ENCODE measurements at places on chromosomes 12 and 14.

- no peak for DNase-seq
Observed at GRCh38 chr12:88577537-88577936, 2.7 kb downstream of the KITLG start.

- no peak for DNase-seq
Observed at GRCh38 chr12:10372559-10372958, 17.3 kb downstream of the KLRK1 start.

DNA sequence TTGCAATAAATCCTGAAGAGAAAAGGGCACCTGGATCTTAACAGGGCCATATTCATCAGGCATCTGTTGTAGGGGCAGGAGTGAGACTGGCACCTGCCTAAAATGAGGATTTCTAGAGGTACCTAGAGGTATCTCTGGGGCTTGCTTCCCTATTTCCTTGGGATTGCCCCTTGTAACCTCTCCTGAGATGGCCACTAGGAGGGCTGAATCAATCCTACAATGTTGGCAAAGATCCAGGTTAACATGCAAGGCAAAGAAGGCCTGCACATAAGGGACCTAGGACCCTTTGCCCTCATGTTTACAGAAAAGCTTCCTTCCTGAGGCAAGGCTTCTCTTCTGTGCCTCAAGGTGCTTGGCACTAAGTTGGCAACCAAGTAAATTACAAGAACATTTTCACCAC, 25.8 kb upstream of the CLEC4E start:
- no peak for DNase-seq

- no peak for DNase-seq
Observed at GRCh38 chr12:11731455-11731854, 82.0 kb downstream of the ETV6 start.

GRCh38 chr14:38991299-38991698, 111.7 kb downstream of the SEC23A start:
- no peak for DNase-seq

GRCh38 chr14:76923431-76924370, 97.5 kb downstream of the LRRC74A start:
- no peak for DNase-seq

DNA sequence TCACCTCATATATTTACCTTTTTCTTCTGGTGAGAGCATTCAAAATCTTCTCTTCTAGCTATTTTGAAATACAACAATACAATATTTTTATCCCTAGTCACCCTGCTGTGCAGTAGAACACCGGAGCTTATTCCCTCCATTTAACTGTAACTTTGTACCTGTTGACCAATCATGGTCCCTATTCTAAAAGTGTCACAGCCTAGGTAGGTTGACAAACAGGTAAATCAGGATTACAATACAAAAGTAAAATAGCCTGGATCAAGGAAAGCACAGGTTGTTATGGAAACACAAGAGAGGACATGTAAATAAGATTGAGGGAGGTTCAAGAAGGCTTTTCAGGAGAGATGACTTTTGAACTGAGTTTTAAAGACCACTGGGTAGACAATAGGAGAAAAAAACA, 670.9 kb downstream of the DIO2 start:
- no peak for DNase-seq

DNA sequence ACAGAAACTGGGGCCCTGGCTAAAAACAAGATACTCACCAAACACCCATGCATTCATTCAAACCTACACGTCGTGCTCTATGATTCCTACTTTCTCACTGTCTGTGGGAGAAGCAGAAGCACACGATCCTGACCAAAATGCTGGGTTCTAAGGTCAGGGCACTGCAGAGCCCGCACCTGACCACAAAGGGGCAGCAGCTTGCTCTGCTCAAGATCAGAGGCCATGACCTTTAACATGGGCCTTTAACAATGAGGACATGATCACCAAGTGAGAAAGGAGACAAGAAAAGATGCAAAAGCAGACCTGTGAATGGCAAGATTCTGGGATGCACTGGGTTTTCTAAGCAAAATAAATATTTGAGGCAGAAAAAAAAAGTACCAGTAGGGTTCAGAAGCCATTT, 40.1 kb upstream of the VPS33A start:
- DNase-seq = no peak

DNA sequence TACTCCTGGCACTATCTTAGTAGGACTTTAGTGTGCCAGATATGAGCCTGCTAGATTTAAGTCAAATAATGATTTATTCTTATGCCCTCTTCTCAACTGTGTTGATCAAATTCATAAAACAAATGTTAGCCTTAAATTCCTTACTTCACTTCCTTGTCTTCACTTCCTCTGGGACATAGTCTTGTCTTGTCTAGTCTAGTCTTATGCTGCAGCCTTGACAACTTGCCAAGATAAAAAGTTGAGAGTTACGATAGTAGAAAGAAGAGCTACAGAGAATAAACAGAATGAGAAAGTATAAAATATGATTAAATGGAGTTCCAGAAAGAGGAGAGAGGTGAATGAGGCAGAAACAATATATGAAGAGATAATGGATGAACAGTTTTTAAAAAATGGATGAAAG, 378.1 kb downstream of the DAD1 start:
- DNase-seq = no peak

DNA sequence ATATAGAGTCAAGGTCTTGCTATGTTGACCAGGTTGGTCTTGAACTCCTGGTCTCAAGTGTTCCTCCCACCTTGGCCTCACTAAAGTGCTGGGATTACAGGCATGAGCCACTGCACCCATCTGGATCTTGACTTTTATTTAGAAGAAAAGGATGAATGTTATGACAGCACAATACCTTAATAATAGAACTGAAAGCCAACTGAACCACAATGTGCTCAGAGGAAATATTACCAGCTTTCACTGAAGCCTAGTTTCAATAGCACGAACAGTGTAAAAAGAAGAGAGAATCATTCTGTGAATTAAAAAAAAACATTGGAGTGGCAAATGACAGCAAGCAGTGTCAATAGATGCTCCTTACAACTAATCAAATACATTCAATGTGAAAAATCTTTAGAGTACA, 239.2 kb upstream of the RMST start:
- no peak for DNase-seq

DNA sequence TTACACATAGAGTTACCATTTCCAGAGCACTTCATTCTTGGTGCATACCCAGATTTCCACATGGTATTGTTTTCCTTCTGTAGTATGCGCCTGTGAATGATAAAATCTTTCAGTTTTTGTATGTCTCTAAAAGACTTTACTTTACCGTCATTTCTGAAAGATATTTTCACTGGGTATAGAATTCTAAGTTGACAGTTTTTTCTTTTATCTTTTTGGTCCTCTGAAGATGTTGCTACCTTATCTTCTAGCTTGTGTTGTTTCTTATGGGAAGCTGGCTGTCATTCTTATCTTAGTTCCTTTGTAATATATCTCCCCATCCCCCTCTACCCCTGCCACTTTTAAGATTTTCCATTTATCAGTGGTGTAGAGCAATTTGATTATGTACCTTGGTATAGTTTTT, 36.7 kb downstream of the PRMT8 start:
- DNase-seq = no peak

- DNase-seq = no peak
Observed at GRCh38 chr14:63378444-63378843, 59.7 kb upstream of the GPHB5 start.

GRCh38 chr12:45613296-45613695, 116.2 kb upstream of the ARID2 start:
- no peak for DNase-seq

DNA sequence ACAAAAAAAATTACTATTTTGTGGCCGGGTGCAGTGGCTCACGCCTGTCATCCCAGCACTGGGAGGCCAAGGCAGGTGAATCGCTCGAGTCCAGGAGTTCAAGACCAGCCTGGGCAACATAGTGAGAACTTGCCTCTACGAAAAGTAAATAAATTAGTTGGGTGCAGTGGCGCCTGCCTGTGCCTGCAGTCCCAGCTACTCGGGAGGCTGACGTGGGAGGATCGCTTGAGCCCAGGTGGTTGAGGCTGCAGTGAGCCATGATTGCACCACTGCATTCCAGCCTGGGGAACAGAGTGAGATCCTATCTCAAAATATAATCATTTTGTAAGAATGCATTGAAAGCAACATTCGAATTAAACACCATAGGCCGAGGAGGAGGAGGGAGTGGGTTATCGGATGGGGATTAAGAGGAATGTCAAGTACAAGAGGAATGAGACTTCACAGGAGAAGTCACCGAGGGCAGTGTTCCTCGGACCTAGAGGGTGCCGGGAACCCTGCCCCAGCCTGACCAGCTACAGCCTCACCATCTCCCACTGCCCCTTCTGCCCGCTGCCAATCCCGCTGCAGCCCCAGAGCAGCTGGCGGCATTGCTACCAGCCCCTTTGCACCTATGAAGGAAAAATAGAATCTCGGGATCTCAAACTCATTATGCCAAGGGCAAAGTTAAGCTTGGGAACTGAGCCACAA, 32.6 kb upstream of the AACS start:
- DNase-seq = no peak

DNA sequence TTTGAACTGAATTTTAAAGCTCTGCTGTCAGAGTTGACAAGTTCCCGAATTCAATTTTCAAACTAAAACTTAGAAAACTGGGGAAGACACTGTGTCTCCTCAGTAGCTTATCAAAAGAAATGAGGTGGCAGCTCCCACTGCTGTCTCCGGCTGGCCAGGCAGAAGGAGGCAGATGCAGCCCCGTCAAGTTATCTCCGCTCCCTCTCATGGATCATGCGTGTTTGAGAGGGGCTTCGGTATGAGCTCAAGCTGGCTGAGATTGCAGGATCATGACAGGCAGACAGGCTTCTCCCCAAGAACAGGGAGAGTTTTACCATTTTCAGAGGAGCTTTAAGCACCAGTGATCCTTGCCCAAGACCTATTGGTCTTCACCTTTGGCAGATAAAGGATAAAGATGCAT, 88.8 kb downstream of the NEDD1 start:
- DNase-seq = no peak

DNA sequence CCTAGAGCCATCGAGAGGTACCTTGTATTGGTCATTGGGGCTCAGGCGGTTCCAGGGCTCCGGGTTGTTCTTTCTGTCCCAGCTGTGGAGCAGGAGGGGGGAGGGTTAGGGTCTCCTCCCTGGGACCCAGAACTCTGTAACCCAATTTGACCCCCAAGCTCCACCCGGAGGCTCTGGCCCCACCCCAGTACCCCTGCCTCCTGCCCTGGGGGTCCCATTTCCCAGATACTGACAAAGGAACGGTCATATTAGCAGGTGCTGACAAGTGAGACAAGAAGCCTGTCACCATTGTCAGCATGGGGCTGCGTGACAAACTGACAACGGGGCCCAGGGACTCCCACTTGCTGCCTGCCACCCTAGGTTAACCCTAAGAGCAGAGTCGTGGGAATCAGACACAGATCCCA, 6.2 kb downstream of the SHMT2 start:
- no peak for DNase-seq

- DNase-seq = peak; percentile 92
Observed at GRCh38 chr14:36091096-36091495, 85.4 kb downstream of the PTCSC3 start.

DNA sequence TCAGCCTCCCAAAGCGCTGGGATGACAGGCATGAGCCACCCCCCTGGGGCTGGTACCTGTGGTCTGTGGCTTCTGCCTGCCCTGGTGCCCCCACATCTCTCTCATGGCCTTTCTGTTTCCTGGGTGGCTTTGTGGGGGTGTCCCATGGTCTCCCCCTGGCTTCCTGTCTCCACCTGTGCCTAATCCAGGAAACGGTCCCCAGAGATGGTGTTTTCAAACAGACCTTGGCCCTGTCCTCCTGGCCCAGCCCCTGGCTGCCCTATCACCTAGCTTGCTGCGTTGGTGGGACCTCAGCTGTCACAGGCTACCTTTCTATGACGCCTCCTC, 18.1 kb downstream of the MEG3 start:
- DNase-seq = no peak

GRCh38 chr14:48398675-48399282, 723.4 kb upstream of the MDGA2 start:
- no peak for DNase-seq

DNA sequence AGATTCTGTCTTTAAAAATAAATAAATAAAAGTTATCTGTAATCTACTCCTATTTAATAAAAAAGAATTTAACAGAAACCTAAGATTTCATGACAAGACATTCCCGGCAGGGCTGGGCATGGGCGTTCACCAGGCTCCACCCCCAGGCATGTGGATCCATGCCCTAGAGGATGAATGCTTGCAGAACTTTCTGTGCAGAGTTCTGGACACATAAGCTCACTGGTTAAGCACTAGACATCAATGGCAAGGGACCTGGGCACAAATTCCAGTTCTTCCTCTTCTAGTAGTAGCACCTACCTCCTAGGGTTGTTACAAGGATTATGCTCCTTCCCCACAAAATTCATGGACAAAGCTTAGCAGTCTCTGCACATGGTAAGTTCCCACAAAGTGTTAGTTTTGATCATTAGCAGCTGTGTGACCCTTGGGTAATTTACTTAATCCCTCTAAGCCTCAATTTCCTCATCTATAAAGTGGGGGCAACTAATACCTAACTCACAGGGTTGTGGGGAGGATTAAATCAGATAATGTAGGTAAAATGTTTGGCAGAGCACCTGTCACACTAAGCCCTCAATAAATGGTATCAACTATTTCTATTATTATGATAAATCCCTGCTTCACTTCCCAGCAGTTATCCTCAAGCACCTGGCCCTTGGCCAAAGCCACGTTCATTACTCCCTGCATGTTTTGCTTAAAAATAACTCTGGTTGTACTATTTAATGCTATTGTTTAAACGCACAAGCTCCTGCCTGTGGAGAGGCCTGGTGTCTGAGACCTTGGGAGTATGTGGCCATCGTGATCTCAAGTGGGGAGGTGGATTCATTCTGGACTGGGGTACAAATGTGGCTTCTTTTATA, 9.8 kb downstream of the GALNT6 start:
- peak; percentile 39 for DNase-seq

- DNase-seq = no peak
Observed at GRCh38 chr12:45634273-45634917, 95.1 kb upstream of the ARID2 start.

Data from fibroblast of gingiva (primary cell).